ENCODE measurements at places on chromosomes 4 and X.
A peak's percentile ranks its signal among the peaks of the same experiment; 100 is the strongest.

DNA sequence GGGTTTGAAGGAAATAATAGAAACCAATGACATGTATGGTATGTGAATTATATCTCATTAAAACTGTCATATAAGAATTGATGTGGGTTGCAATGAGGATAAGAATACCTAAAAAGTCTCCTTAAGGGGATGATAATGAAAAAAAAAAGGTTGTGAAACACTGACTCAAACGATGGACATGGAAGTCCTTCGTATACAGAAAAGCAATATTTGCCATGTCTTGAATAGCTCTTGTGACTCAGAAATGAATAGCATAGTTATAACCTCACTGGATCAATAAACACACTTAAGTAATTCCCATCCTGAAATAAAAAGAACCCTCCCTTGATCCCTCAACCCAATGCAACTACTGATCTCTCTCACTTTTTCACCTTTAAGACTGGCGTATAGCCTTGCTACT lies 89.7 kb downstream of the OPHN1 start:
- DNase-seq = no peak

DNA sequence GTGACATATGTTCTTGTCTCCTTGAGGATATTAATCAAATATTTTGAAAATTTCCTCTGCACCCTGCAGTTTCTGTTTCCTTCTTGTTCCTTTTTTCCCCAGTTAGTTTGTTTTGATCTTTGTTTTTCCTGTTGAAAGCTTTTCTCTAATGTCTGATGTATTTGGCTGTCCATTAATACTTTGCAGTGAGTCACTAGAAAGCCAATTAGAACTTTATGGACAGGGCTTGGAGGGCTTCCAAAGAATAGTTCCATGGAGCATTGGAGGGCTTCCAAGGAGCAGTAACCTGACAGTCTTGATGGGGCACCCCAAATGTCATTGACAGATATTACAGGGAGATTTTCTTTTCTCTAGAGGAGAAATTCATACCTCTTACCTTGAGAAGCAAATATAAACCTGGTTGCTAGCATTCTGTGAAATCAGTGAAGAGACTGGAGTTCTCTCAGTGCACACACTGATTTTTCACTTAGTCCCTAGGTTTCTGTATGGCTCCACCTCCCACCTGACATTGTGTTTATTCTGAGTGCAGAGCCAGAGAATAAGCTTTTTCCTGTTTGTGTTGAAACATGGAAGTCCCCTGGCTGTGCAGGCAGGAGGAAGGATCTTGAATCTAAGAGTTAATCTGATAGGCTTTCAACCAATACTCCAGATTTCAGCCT lies 26.5 kb downstream of the SPARCL1 start:
- DNase-seq = peak; percentile 65

GRCh38 chr4:115944146-115944905 lies 830.9 kb upstream of the NDST4 start:
- DNase-seq = no peak

DNA sequence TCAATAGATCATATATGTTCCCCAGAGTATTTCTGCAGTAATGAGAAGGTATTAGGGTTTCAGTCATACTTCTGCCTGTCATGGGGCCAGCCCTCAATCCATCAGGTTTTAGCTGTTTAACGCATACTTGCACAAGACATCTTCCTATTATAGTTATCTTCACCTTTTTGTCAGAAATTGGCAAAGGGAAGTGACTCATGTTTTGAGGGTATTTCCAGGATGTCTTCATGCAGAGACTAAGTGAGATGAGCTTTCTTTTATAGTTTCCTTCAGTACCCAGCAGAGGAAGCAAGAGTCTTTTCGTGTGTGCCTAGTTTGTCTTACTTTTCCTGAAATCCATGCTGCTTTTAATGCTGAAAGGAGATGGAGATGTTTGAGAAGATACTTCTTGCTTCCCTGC lies 9.5 kb downstream of the CSTF2 start:
- no peak for DNase-seq

GRCh38 chr4:25001509-25001908 lies 29.2 kb downstream of the LGI2 start:
- DNase-seq = no peak

DNA sequence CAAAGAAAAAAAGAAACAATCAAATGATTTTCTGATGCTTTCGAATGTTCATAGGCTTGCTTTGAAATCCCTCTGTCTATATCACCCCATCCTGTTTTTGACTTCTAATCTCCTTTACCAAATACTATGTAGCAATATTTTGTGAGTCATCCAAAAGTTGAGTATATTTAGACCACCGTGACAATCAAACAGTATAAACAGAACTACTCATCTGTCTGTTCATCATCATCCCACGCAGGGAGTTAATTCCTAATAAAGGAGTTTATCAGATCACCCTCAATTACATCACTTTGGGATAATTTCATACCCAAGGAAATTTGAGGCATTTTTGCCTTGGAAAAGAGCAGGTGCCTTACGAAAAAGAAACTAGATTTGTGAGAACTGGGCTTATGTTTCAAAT lies 212.9 kb downstream of the CBR4 start:
- DNase-seq = no peak
